ENCODE measurements at places on chromosomes 4 and X. TPM values are rescaled to one million over a fixed set of nuclear protein-coding genes. Genes with fewer than 3 reads are reported as not detected.

The AFP gene
- total RNA-seq: 0.31 TPM

The SLC6A14 gene
- total RNA-seq: not detected

The FAM120C gene
- 15.7 TPM for total RNA-seq

The PPP1R2C gene
- not detected for total RNA-seq

The CDS1 gene
- total RNA-seq: 6.3 TPM

The TLR1 gene
- 3.8 TPM for total RNA-seq

The GAGE12E gene
- total RNA-seq: not detected

The CLIC2 gene
- 3.8 TPM for total RNA-seq

The RIBC1 gene
- total RNA-seq: 0.63 TPM

Measured in parietal lobe (tissue), 2 donors.